ENCODE measurements at places on chromosomes 1 and 21.

DNA sequence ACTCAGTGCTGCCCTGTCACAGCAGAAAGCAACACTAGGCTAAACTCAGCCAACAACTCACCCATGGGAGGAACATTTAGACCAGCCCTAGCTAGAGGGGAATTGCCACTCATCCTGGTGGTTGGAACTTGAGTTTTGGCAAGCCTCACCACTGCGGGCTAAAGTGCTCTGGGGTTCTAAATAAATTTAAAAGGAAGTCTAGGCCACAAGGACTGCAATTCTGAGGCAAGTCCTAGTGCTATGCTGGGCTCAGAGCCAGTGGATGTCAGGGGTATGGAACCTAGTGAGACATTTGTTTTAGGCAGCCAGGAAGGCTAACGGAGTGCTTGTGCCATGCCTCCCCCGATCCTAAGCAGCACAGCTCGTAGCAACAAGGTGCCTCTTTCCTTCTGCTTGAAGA is 78.0 kb downstream of the RGS13 start:
- DNase-seq: no peak

GRCh38 chr1:240656531-240656930 is 44.6 kb upstream of the GREM2 start:
- DNase-seq: no peak

GRCh38 chr1:200479816-200480215 is 70.0 kb upstream of the ZNF281 start:
- peak; percentile 56 for DNase-seq

DNA sequence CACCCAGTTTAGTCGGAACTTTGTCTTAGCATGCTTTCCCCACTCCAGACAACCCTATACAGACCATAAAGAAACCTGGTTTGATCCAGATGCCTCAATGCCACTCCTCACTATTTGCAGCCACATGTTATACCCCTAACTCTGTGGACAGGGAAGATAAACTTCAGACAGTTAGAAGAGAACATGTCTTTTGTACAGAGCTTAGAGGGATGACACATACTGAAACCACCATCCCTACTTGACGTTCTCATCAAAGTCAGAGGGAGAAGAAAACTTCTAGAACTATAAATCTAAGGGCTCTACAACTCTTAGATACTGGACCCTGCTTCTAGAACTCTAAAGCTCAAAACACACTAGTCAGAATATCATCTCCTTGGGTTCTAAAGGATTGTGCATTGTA is 3.7 kb downstream of the SYT6 start:
- DNase-seq: no peak

GRCh38 chr21:45162809-45163208 is 88.4 kb downstream of the ADARB1 start:
- DNase-seq: no peak

GRCh38 chr1:232899839-232900238 is 50.6 kb upstream of the NTPCR start:
- DNase-seq: no peak

DNA sequence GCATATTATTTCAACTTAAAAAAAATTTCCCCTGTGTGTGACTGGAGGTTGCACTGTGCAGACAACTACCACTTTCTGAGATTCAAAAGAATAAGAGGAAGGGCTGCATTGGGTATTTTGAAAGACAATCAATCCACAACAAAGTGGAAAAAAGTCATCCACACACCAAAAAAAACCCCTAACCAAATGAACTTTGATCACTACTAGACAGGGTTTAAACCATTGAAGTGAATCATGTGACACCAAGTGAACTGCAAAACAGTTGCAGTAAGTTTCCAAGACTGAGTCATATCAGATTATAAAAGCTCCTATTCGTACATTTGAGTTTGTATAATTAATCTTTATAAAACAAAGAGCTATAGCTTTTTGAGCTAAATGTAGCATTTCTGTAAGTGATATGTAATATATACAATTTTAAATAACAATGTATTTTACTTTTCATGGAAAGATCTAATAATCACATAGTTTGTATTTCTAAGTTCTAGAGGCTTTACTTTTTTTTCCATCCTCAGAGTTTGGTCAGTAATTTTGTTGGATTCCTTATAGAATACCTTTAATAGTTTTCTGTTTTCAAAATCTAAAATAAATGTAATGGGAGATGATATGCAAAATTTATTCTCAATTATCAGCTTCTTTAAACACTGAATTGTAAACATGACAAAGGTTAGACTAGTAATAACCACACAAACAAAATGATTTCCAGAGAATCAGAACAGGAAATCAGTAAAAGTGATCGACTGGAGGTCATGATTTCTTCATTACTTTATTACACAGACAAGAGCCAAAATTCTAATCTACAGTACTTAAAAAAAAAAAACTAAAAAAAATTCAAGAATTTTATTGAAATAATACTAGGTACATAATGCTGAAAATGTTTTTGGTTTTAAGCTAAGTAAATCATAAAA is 50.5 kb upstream of the GFI1 start:
- no peak for DNase-seq

DNA sequence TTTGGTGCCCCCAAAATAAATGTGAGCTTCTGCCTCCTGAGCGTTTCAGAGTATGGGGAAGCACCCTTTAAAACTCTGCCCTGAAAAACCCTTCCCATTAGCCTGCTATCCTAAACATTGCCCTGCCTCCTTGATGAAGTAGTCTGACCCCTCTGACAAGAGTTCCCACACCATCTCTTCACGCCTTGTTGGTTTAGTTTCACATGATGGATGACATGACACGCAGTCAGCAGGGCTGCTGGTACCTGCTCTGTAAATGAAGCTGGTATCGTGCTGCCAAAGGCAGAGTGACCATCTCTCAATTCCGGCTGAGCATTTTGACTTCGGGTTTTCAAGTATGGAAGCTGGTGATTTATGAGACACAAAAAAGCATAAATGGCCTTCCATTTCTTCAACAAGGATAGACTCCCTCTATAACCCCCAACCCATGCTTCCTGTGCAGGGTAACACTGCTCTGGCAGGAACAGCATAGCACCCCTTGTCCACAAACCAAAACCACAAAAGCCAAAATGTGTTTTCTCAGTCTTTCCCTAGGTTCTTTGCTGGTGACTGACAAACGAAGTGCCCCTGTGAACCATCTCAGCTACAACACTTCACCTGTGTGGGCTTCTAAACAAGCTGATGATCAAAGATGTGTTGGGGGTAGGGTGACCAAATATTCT is 444.6 kb downstream of the NUF2 start:
- no peak for DNase-seq

- no peak for DNase-seq
Measured at GRCh38 chr1:33886496-33886895, 22.6 kb downstream of the HMGB4 start.

DNA sequence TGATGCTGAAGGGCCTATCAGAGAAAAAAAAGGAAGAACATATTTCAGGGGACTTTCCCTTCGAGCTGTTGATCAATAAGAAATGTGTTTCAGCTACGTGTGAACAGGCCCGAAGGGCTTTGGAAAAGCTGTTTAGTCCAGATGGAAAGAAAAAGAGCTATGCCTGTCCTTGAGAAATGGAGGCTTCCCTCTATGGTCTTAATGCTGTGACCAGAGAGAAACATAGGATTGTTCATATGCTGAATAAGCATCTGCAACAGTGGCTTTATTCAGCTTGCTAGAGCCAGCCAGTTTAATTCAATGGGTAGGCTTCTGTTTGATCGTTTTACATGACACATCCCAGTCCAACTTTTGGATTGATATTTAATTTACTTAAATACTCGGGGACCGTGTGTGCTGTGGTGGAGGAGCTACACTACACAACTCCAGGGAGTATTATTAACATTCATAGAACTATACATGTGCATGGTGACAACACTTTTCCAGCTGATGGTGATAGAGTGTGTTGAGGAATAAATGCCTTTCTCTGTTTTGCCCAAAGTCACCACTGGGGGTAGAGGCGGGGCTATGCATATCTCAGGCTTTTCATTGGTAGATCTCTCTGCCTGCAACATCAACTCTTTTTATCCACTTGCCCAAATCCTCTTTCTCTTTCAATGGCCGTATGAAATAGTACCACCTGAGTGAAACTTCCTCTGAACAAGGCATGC is 106.7 kb upstream of the C8B start:
- DNase-seq: no peak

DNA sequence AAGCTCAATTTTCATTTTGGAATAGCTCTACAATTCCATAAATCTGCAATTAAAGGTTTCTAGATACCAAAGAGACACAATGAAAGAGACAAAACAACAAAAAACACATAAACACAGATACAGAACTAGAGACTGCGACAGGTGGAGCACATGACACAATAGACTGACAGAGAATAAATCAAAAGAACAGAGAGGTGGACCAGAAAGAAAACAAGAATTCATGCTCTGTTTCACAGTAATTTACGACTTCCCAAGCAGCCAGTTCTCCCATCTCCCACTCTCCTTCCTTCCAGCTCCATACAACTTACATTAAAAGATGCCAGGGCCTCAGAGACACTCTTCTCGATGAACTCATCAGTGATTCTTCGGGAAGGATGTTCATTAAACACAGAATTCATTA is 15.1 kb upstream of the RBM8A start:
- DNase-seq: no peak

- DNase-seq: no peak
Measured at GRCh38 chr1:166300767-166301166, 134.0 kb upstream of the FAM78B start.

GRCh38 chr1:223337174-223337869 is 26.7 kb downstream of the SUSD4 start:
- no peak for DNase-seq

GRCh38 chr1:236140705-236141446 is 1.5 kb upstream of the GPR137B start:
- DNase-seq: no peak

DNA sequence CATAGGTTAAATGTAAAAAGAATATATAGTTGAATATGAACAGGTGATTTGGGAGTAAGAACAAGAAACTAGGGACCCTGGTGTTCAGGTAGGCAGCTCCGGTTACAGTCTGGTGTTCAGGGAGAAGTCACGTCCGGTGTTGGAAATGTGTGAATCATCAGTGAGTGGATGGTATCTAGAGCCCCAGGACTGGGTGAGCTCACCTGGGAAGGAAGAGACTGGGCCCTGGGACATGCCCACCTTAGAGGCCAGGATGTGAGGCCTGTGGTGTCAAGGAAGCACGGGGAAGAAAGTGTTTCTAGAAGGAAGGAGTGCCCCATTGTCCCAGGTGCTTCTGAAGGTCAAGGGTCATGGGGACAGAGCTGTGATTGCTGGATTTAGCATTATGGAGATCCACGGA is 1.5 kb upstream of the GJB3 start:
- no peak for DNase-seq

- DNase-seq: no peak
Measured at GRCh38 chr1:9115351-9116205, 13.3 kb downstream of the GPR157 start.

DNA sequence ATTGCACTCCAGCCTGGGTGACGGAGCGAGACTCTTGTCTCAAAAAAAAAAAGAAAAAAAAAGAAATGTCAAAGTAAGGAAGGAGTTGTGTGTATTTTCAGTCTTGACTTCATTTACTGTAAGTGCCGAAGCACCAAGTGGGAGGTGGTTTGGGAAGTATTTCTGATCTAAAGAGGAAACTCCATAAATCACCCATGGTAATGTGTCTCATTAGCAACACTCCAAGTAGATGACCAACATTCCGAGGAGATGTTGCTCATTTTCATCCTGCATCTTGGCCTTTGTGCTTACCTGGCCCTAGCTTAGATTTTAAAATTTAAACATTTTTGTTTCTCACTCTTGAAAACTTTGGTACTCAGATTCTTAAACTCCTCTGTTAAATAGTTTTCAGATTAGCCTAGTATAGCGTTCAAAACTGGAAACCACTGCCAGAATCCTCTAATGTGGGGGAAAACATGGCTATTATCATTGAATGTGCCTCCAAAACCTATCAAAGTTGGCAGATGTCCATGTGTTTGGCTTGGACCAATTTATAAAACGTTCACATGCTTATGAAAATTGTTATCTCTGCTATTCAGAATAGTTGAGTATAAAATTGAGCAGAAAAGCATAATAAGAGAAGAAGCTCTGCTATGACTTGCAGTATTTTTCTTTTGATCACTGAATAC is 110.4 kb downstream of the NFIA start:
- no peak for DNase-seq

- peak; percentile 33 for DNase-seq
Measured at GRCh38 chr1:48526008-48526710, 54.2 kb upstream of the SPATA6 start.

DNA sequence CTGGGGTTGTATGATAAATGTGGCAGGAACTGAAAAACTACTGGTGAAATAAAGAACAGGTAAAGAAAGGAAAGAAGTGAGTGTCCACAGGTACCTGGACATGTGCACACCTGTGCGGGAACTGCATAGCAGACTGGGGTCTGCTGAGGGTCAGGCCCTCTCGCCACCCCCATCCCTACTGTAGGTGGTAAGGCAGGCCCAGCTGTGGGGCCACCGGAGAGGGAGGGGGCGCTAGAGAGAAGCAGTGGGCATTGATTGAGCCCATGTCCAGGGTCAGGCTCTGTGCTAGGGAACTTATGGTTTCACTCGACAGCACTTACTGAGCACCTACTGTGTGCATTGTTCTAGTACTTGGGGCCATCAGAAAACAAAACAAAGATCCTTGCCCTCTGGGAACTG is 400.5 kb downstream of the MATN1 start:
- DNase-seq: no peak

GRCh38 chr1:170790175-170790574 is 126.2 kb downstream of the PRRX1 start:
- peak; percentile 35 for DNase-seq

GRCh38 chr21:42158846-42159245 is 60.1 kb upstream of the ABCG1 start:
- no peak for DNase-seq

- no peak for DNase-seq
Measured at GRCh38 chr1:6224718-6225117, 11.0 kb downstream of the ICMT start.

- peak; percentile 70 for DNase-seq
Measured at GRCh38 chr1:91727763-91728162, 158.2 kb downstream of the TGFBR3 start.

GRCh38 chr21:27690426-27690825 is 723.5 kb upstream of the ADAMTS5 start:
- no peak for DNase-seq

DNA sequence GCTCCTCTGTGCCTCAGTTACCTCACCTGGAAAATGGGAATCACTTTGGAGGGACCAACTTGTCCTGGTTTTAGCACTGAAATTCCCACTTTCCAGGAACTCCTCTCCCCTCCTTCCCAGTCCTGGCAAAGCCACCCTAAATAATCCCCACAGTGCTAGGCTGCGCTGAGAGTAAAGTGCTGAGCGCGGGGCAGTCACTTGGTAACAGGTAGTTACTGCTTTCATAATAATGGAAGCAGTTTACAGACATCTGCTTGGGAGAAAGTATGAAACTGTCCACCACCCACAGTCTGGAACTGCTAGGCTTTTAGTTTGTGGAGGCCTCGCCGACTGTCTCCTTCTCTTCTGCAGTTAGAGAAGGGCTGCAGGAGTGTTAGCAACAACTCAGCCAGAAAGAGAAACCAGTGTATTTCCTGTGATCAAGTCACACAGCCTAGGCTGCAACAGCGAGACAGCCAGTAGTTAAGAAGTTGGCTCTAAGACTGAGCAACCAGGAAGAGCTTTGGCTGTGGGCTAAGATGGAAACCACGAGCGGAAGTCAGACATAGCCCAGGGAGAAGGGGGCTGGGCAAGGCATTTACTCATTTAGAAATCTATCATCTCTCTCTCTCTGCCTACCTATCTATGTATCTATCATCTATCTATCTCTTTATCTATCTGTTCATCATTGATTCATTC is 30.8 kb upstream of the ABCG1 start:
- peak; percentile 60 for DNase-seq

All from right hindlimb (tissue), 1 donor.